ENCODE measurements at places on chromosomes 4 and X. TPM values are rescaled to one million over a fixed set of nuclear protein-coding genes. Genes with fewer than 3 reads are reported as not detected.

TRPC5OS gene
- total RNA-seq, result not detected

DNA sequence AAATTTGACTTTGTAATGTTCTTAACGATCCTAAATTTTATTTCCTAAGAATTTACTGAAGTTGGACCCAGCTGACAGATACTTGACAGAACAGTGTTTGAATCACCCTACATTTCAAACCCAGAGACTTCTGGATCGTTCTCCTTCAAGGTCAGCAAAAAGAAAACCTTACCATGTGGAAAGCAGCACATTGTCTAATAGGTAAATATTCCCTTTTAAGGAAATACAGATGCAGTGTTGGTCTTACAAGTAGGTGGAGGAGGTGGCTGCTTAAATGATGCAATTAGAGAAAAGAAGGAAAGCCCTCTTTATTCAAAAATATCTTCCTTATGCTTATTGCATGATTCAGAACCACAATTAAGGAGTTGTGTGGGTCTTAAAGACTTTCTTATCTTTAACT is 73.5 kb downstream of the RS1 start:
- no peak for DNase-seq

- no peak for DNase-seq
Observed at GRCh38 chrX:43375136-43375535, 281.0 kb upstream of the MAOA start.

- no peak for DNase-seq
Observed at GRCh38 chr4:108922191-108922590, 159.3 kb upstream of the ETNPPL start.

- DNase-seq, result no peak
Observed at GRCh38 chrX:105191878-105192277, 28.6 kb downstream of the TEX13A start.

GRCh38 chr4:10009861-10010500 is 11.3 kb downstream of the SLC2A9 start:
- DNase-seq, result no peak

GPRASP1 gene
- 0.29 TPM for total RNA-seq

All from K562 (cell line).